ENCODE measurements at places on chromosomes 7 and 10.
A peak's percentile ranks its signal among the peaks of the same experiment; 100 is the strongest.

- peak; percentile 81 for DNase-seq
Observed at GRCh38 chr10:80413271-80413996, 5.1 kb downstream of the PRXL2A start.

GRCh38 chr7:85381212-85381611 is 194.4 kb upstream of the SEMA3D start:
- no peak for DNase-seq

DNA sequence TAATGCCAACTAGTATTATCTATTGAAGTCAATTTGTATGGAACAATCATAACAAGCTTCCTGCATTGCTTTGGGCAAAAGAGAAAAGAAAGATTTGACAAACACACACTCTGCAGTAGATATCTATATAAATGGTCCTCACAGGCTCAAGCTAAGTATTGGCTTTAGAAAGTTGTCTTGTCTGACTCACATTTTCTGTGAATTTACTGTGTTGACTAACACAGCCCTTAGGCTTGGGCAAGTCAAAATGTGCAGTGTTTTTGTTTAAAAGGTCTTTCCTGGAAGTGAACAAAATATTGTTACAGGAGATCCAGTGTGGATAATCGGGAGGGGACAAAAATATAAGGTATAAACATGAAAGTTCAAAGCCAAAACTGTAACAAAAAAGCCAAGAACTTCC is 194.4 kb downstream of the RELN start:
- DNase-seq = no peak

GRCh38 chr10:29798921-29799690 is 164.3 kb upstream of the SVIL start:
- DNase-seq = no peak

GRCh38 chr7:151717415-151717814 is 159.5 kb downstream of the PRKAG2 start:
- no peak for DNase-seq
